ENCODE measurements at places on chromosomes 1 and 21. TPM values are rescaled to one million over a fixed set of nuclear protein-coding genes. Genes with fewer than 3 reads are reported as not detected.

- DNase-seq, result no peak
Measured at GRCh38 chr21:43191521-43191920, 22.7 kb downstream of the CRYAA start.

GRCh38 chr1:237811633-237812032 lies 79.1 kb downstream of the ZP4 start:
- no peak for DNase-seq

GRCh38 chr1:246503341-246503740 lies 3.7 kb downstream of the SMYD3 start:
- DNase-seq, result no peak

DNA sequence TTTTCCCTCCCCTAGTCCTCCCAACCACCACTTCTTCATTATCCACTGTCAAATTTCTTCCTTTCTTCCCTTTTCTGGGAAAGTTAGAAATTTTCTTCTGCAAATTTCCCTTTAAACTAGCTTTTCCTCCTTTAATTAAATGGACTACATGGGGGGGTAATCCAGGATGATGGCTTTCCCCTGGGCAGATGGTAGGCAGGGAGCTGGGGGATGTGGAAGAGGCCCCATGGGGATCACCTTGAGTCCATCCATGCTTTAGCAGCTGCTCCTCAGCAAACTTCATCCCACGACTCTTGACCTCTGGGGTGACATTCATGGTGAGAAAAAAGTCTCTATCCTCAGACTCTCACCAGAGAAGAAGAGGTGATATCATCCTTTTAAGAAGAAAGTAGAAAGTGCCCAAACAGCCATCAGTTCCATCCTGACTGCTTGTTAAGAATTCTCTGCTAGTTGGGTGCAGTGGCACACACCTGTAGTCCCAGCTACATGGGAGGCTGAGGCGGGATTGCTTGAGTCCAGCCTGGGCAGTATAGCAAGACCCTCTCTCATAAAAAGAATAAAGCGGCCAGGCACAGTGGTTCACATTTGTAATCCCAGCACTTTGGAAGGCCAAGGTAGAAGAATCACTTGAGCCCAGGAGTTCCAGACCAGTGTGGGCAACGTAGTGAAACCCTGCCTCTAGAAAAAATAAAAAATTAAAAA lies 2.4 kb downstream of the GPATCH4 start:
- no peak for DNase-seq

The SYPL2 gene
- total RNA-seq, result 3.3 TPM
